Ammon's horn (tissue), 1 donor: ENCODE measurements at places on chromosomes 12 and 14.

DNA sequence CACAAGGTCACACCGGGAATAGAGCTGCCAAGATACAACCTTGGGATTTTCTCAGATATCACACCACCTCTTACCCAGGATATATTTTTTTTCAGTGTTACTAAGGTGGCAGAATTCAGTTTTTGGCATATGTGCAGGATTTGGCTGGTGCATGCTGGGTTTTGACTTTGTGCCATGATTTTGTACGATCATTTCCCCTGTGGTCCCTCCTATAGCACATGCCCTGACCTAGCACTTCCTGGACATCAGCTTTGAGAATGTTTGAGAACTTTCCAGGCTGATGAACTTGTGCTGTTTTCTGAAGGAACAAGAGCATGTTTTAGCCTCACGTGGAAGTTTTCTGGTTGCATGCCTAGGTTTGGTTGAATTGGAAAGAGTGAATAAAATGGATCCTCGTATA, 11.0 kb upstream of the TBPL2 start:
- no peak for DNase-seq

DNA sequence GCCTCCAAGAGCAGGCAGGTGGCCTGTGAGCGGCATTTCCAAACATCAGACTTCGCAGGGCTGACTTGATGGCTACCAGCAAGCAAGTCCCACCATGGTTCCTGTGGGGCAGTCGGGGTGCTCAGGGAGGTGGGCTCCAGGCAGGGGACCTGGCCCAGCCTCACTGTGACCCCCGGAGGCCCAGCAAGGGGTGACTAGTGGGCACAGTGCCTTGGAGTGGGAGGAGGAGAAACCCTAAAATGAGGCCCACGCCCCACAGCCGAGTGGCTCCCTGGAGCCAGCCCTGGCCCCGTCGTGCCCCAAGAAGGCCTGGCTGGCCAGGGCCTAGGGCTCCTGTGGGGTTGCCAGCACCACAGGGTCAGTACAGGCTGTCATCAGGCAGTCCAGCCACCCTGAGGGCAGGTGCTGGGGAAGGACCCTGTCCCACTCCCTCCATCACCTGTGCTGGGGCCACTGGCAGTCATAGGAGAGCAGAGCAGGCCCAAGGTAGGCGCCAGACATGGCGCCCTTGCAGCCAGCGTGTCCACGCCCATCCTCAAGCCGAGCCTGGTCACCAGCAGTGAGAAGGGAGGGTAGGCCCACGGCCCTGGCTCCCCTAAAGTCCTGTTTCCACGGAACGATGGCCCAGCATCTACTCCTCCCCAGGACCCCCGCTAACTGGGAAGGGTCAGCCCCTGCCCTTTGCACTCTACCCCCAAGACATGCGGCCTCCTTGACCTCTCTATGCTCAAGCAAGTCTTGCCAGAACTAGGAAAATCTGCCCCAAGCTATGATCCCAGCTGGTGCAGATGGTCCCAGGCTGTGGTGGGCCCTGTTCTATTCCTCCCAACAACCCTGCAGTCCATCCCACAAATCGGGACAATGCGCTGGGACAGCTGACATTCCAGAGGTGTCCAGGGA, 144.2 kb upstream of the C14orf180 start:
- DNase-seq, result no peak

- no peak for DNase-seq
Measured at GRCh38 chr12:3216726-3217682, 139.8 kb downstream of the TSPAN9 start.

- no peak for DNase-seq
Measured at GRCh38 chr12:4506870-4507269, 31.8 kb upstream of the RAD51AP1 start.

GRCh38 chr12:111440631-111441030, 34.9 kb downstream of the SH2B3 start:
- DNase-seq, result no peak

GRCh38 chr12:54405106-54405505, 14.0 kb downstream of the ITGA5 start:
- no peak for DNase-seq

DNA sequence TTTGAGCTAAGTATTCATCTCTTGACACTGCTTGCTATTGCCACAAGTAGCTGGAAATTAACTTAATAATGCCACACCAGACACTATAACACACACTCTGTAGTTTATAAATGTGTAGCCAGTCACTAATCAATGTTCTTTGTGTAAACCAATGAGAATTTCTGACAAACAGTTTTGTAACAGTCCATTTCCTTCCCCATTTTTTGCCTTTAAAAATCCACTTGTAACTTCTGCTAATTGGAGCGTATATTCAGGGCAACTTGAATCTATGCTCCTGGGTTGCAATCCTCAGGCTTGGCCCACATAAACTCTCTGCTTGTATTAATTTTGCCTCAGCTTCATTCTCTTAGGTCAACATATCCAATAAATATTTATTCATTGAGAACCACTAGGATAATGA, 125.0 kb upstream of the DHRS4 start:
- DNase-seq, result no peak

GRCh38 chr12:53496752-53497032, 2.6 kb downstream of the MAP3K12 start:
- DNase-seq, result no peak

DNA sequence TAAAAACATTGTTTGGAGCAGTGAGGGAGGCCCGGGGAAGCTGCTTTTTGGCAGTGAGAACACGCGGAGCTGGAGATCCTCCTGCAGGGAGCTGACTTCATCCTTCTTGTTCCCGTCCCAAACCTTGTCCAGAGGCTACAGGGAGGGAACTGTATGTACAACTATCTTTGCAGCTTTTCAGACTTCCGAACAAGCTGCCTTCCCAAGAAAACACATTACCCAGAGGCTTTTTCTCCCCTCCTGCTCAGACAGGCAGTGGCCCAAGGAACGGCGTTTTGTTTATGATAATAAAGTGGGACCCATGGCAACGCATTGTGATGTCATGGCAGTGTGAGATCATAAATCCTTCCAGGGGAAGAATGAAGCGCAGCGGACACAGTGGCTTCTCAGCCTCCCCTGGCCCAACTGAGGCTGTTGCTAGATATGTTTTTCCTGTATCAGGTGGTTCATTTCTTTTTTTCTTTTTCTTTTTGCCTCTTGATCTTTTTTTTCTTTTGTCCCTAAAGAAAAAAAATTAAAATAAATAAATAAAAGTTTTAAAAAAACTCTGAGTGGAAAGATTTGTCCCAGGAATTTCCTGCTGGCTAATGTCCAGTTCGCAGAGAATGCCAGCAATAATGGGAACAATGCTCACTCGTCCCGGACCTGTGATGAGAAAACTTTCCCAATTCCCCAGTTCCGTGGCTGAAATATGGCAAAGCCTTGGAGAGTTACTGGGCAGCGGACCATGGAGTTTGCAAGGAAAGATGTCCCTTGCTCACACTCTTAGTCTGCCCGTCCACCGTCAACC, 103.4 kb upstream of the MAP1LC3B2 start:
- peak; percentile 7 for DNase-seq

GRCh38 chr12:76702946-76703345, 61.0 kb upstream of the ZDHHC17 start:
- no peak for DNase-seq
